HFFc6 (cell line): ENCODE measurements at places on chromosomes 2 and 18.
A peak's percentile ranks its signal among the peaks of the same experiment; 100 is the strongest.

GRCh38 chr18:76213991-76214390 lies 281.1 kb downstream of the ZNF516 start:
- no peaks in the 10 kb centered on the region for H3K36me3 ChIP-seq
- H3K27ac ChIP-seq = no peak overlapping the region
- H3K4me1 ChIP-seq = peaks cover 11% of the 10 kb centered on the region
- H3K27me3 ChIP-seq = peaks cover 5% of the 10 kb centered on the region
- no peak for DNase-seq
- no peak overlapping the region for H3K4me3 ChIP-seq

DNA sequence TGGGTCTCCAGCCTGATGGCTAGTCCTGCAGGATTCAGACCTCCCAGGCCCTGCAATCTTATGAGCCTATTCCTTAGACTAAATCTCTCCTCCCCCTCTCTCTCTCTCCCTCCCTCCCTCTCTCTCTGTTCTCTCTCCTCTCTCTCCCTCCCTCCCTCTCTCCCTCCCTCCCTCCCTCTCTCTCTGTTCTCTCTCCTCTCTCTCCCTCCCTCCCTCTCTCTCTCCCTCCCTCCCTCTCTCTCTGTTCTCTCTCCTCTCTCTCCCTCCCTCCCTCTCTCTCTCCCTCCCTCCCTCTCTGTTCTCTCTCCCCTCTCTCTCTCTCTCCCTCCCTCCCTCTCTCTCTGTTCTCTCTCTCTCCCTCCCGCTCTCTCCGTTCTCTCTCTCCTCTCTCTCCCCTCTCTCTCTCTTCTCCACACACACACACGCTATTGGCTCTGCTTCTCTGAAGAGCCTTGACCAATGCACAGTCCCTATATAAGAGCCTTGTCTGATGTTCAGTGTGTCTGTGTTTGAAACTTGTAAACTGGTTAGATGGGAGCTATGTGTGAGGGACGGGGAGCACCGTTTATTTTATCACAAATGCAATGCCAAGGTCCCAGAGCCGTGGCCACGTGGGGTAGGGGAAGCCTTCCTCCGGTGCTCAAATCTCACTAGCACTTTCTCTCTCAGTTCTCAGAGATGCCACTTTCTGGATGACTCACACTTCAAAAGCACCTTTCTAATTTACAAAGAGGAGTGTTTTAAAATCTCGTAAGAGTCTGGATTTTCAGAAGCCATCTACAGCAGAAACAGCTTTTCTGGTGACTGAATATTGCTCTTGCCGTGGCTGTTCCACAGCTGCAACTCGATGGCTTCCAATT lies 9.4 kb upstream of the PRLH start:
- H3K4me1 ChIP-seq = peaks cover 22% of the 10 kb centered on the region
- no peak for DNase-seq
- H3K27me3 ChIP-seq = peaks cover under 1% of the 10 kb centered on the region; the same call in 1 of the 2 replicates
- no peak overlapping the region for H3K4me3 ChIP-seq
- H3K27ac ChIP-seq = no peak overlapping the region

GRCh38 chr2:227817336-227817735 lies 3.7 kb downstream of the CCL20 start:
- H3K27me3 ChIP-seq = peaks cover 6% of the 10 kb centered on the region; the same call in 1 of the 2 replicates
- H3K4me3 ChIP-seq = peak overlapping the region; percentile 66
- peaks cover 5% of the 10 kb centered on the region; the same call in 1 of the 2 replicates for H3K36me3 ChIP-seq
- H3K27ac ChIP-seq = peak overlapping the region; percentile 94
- no peak for DNase-seq
- H3K4me1 ChIP-seq = peaks cover 37% of the 10 kb centered on the region

DNA sequence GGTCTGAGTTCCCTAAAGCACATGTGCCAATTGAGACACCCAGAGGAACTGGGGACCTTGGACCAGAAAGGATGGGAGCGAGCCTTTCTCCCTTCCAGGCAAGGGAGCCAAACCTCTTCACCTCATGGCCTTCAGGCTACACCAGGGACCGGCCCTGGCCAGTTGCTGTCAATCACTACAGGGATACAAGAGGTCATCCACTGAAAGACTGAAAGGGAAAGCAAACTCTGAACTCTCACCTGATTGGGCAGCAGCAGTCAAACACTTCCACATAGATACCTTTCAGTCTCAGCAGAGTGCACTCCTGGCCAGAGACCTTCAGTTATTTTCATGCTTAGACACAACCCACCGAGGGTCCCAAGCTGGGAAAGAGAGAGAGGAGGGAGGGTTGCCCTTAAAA lies 1956.0 kb upstream of the LRRTM1 start:
- no peak overlapping the region for H3K4me3 ChIP-seq
- H3K4me1 ChIP-seq = no peaks in the 10 kb centered on the region
- no peak for DNase-seq
- H3K36me3 ChIP-seq = no peaks in the 10 kb centered on the region
- no peaks in the 10 kb centered on the region for H3K27me3 ChIP-seq
- no peak overlapping the region for H3K27ac ChIP-seq

DNA sequence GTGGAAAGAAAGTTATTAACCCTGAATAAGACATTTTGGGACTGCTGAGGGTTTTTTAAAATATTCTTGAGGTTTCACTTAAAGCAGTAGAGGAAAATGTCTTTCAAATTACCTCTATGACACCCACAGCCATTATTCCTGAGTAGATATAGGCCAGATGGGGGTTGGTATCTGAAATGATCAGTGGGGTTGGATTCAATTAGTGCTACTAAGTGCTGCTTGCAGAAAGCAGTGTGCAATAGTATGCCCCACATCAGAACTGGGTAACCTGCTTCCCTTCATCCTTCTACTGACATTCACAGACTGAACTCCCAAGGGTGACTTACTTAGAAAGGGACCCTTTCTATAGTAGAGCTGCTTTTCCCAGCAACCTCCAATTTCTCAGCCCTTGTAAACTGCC lies 7.3 kb upstream of the ETAA1 start:
- peak overlapping the region; percentile 41 for H3K4me3 ChIP-seq
- DNase-seq = no peak
- H3K27me3 ChIP-seq = no peaks in the 10 kb centered on the region
- peaks cover 15% of the 10 kb centered on the region; the same call in 1 of the 2 replicates for H3K36me3 ChIP-seq
- H3K4me1 ChIP-seq = peaks cover 60% of the 10 kb centered on the region

- no peak overlapping the region for H3K4me3 ChIP-seq
- no peak overlapping the region for H3K27ac ChIP-seq
- DNase-seq = no peak
- no peaks in the 10 kb centered on the region for H3K36me3 ChIP-seq
Observed at GRCh38 chr18:75799449-75800330, 372.2 kb upstream of the SMIM21 start.

DNA sequence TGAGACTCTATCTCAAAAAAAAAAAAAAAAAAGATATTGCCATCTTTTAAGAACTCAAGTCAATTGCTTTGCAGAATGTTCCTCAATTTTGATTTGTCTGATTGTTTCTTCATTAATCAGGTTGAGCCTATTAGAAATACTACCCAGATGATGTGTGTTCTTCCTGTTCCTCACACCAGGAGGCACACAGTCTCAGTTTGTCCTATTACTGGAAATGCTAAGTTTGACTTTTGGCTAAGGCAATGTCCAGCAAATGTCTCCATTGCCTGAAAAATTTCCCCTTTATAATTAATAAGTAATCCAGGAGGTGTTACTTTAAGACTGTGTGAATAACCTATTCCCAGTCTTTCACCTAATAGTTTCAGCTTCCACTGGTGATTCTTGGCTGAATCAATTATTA lies 28.4 kb downstream of the BOLA3 start:
- peaks cover 5% of the 10 kb centered on the region for H3K27me3 ChIP-seq
- no peak overlapping the region for H3K27ac ChIP-seq
- no peak overlapping the region for H3K4me3 ChIP-seq
- peaks cover 7% of the 10 kb centered on the region for H3K4me1 ChIP-seq

DNA sequence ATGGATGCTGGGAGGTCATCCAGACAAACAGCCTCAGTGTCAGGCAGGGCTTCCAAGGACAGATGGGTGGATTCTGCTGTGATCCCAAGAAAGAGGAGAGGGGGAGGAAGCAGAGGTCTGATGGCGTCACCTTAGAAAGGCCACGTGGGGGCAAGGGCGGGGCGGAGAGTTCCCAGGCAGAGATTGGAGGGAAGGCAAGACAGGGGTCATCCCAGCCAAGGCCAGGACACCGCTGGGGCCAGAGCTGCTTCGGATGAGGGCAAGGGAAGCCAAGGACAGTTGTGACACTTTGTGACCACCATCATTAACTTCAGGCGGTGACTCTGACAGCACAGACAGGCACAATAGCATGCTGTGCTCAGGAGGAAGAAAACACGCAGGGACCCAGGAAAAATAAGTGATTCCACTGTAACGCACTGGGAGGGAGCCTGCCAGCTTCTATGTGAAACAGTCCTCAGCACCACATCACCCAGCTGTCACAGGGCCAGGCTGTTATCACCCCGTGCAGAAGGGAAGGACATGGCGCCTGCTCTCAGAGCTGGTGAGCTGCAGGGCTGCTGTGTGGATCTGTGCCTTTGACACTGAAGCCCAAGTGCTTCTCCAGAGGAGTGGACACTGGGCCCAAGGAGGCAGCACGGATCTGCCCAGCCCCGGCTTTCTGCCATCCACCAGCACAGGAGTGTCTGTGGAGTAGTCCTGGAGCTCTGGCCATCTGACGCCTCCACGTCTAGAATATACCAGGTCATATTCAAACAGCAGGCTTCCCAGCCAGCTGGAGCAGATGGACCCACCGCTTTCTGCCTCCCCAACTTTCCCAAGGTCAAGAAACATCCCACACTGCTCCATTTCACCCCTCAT lies 204.1 kb downstream of the NDUFA10 start:
- no peak overlapping the region for H3K4me3 ChIP-seq
- no peak overlapping the region for H3K27ac ChIP-seq
- H3K36me3 ChIP-seq = peaks cover 11% of the 10 kb centered on the region

GRCh38 chr2:213162516-213163118 lies 11.2 kb upstream of the IKZF2 start:
- H3K4me3 ChIP-seq = peak overlapping the region; percentile 67
- no peaks in the 10 kb centered on the region for H3K36me3 ChIP-seq
- peaks cover 33% of the 10 kb centered on the region for H3K4me1 ChIP-seq
- no peaks in the 10 kb centered on the region for H3K27me3 ChIP-seq
- DNase-seq = peak; percentile 56
- H3K27ac ChIP-seq = peak overlapping the region; percentile 77

- DNase-seq = no peak
- H3K4me1 ChIP-seq = no peaks in the 10 kb centered on the region
- peaks cover 49% of the 10 kb centered on the region for H3K27me3 ChIP-seq
- H3K36me3 ChIP-seq = peaks cover 14% of the 10 kb centered on the region
Observed at GRCh38 chr2:108945969-108946368, 43.1 kb downstream of the EDAR start.

GRCh38 chr18:42936289-42936688 lies 179.2 kb downstream of the RIT2 start:
- H3K4me1 ChIP-seq = no peaks in the 10 kb centered on the region
- H3K27ac ChIP-seq = no peak overlapping the region
- H3K27me3 ChIP-seq = no peaks in the 10 kb centered on the region
- H3K36me3 ChIP-seq = no peaks in the 10 kb centered on the region

GRCh38 chr2:112772322-112772721 lies 7.9 kb upstream of the CKAP2L start:
- H3K36me3 ChIP-seq = peaks cover 7% of the 10 kb centered on the region; the same call in 1 of the 2 replicates
- H3K27me3 ChIP-seq = no peaks in the 10 kb centered on the region

DNA sequence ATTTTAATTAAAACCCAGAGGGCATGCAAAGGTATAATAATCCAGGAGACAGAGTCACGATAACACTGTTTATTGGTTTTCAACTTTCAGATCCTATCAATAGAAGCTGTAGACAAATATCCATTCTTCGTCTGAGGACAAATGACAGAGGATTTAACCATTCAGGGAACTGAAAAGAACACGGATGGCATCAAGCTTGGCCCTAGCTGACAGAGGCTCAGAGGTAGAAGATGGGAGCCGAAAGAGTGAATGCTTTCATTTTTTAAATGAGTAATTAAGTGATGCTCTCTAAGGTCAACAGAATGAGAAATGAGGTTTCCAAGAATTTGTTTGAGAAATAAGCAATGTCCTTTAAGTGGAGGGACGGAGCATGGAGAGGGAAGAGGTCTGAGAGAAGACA lies 62.1 kb downstream of the BCL2 start:
- no peak for DNase-seq
- H3K36me3 ChIP-seq = no peaks in the 10 kb centered on the region
- H3K4me3 ChIP-seq = no peak overlapping the region

GRCh38 chr2:20207051-20207450 lies 17.9 kb downstream of the SDC1 start:
- no peak for DNase-seq
- peaks cover 3% of the 10 kb centered on the region; the same call in 1 of the 2 replicates for H3K36me3 ChIP-seq
- peaks cover 23% of the 10 kb centered on the region for H3K4me1 ChIP-seq
- H3K27ac ChIP-seq = no peak overlapping the region
- H3K27me3 ChIP-seq = no peaks in the 10 kb centered on the region; the same call in 1 of the 2 replicates
